ENCODE measurements at places on chromosomes 6 and 20. TPM values are rescaled to one million over a fixed set of nuclear protein-coding genes. Genes with fewer than 3 reads are reported as not detected.

Gene LY6G6F
- not detected for total RNA-seq

Gene ASIP
- not detected for total RNA-seq

Gene LHFPL5
- not detected for total RNA-seq

Gene TMEM217
- total RNA-seq, result 0.99 TPM

Gene DPM1
- 73.8 TPM for total RNA-seq

Gene GGT7
- 7.1 TPM for total RNA-seq

Gene TGM2
- 410 TPM for total RNA-seq

Gene SYCP2L
- 2.8 TPM for total RNA-seq

Gene PKIB
- 0.66 TPM for total RNA-seq

Gene ZNF341
- 4.4 TPM for total RNA-seq

Gene TBXT
- not detected for total RNA-seq

Gene HDGFL1
- not detected for total RNA-seq

Gene MYLK4
- 0.13 TPM for total RNA-seq

Gene TCP11
- not detected for total RNA-seq

Gene CST9L
- not detected for total RNA-seq

Gene HUS1B
- 0.18 TPM for total RNA-seq

Gene LINC00237
- total RNA-seq, result not detected

Data from A549 treated with CpdA at 1 μM for 4 hours (cell line).